ENCODE measurements at places on chromosomes 1 and 21.

DNA sequence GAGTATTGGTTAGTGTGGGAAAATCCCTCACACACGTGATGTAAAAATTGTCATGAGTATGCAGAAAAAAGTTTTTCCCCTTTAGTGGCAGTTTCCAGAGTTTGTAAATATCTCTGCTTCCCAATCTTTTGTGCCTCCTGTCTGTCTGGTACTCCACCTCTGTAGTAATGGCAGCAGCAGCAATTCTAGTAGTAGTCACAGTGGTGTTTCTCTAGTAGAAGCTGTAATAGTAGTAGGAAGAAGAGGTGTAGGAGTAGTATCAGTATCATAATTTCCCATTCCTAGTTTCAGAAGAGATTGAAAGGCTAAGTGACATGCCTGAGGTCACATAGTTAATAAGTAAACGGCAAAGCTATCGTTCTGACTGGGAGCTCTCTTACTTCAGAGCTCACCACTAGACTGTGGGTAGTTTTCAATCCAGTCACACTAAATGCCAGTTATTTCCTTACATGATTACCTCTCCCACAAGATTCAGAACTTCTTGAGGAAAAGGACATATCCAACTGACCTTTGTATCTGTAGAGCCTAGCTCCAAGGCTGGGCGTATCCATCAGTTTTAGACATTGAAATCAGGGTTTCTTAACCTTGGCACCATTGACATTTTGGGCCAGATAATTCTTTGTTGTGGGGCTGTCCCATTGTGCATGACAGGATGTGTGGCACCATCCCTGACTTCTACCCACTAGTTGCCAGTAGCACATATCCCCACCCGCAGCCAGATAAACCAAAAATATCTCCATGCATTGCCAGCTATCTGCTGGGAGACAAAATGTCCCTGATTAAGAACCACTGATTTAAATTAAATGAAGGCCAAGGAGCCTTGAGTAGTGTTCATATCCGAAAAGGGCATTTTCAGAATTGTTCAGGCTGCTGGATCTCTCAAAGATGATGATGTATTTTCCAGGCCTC is 135.9 kb downstream of the FGGY start:
- no peak for ATAC-seq

GRCh38 chr1:6774381-6774780 is 10.9 kb upstream of the CAMTA1 start:
- ATAC-seq, result no peak

DNA sequence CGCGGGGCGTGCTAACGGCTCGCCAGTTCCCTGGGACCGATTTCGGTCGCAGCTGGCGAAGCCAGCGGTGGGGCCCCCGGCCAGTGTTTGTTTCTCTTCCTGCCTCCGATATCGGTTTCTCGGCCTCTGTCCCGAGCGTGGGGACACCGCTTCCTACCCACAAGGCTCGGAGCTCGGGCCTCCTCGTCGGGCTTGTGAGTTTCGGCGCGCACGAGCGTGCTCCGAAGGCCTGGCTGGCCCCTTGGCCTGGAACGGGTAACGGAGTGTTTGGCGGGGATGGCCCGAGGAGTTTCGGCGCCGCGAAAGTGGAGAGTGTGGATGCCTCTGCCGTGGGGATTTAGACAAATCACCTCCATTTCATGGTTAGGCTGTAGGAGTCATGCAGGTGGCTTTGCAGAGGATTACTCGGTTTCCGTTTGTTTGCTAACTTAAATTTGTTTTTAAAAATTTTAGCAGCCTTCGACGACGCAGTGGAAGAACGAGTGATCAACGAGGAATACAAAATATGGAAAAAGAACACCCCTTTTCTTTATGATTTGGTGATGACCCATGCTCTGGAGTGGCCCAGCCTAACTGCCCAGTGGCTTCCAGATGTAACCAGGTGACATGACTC is 559 bp downstream of the RBBP4 start:
- peak; percentile 1 for ATAC-seq

DNA sequence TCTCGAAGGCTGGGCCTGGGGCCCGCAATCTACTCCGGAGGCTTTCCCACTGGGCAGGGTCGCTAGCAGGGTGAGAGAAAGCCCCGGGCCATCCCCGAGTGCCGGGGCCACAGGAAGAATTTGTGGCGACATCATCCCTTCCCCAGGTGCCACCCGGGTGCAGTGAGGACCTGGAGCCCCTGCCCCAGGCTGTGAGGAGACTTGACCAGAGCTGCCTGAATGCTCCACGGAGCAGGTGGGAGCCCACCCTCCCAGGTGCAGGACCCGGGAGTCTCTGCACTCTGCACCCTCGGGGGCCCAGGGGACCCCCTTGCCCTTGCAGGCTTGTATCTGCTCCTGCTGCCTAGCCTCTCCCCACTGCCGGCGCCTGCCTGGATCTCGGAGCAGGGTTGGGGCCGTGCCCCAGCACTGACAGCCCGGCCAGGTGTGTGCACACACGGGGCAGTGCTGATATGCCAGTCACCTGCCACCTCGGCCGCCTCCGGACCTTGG is 67.5 kb upstream of the RGS7 start:
- ATAC-seq, result no peak

DNA sequence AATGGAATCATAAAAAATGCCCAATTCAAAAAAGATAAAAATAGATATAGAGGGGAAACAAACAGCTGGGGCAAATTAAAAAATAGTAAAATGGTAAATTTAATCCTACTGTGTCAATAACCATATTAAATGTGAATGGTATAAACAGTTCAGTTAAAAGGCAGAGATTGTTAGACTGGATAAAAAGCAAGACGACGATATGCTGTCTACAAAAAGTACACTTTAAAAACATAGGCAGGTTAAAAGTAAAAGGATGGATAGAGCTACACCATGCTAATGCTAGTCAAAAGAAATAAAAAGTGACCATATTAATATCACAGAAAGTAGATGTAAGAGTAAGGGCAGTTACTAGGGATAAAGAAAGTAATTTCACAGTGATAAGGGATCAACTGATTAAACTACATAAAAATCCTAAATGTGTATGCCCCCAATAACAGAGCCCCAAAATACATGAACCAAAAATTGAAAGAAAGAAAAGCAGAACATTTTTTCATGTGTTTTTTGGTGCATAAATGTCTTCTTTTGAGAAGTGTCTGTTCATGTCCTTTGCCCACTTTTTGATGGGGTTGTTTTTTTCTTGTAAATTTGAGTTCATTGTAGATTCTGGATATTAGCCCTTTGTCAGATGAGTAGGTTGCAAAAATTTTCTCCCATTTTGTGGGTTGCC is 27.4 kb downstream of the MORN1 start:
- ATAC-seq, result no peak

DNA sequence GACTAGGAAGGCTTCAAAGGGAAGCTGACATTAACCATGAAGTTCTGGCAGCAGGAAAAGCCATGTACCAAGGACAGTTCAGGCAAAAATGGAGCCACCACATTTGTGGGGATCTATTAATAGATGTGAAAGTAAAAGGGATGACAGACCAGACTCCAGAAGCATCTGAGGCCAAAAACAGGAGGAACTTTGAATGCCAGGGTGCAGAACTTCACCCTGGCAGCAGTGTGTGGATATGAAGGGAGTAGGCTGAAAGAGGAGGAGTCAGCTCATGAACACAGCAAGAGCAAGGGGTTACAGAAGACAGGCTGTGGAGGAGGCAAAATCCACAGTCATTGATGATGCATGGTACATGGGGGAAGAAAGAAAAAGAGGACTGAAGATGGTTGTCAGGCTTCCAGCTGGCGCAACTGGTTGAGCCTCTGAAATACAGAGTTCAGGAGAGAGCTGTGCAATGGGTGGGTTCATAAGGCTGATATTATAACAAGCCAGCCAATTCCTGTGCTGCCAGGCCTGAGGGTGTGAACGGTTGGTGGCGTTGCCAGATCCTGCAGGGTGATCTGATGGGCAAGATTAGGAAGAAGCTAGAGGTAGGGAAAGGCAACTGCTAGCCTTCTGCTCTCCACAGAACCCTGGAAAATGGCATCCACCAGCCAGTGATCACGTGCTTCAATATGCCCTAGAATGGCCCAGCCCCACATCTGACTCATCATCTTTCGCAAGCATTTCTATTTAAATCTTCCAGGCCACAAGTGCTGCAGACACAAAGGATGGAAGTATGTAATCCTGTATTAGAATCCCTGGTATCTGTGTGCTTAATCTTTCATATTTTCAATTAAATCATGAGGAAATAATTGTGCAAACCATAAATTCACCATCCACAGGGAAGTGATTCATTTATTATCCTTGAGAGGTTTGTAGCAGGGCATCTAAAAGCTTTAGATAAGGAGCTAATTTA is 81.9 kb downstream of the SLC25A24 start:
- ATAC-seq, result no peak

All from gastroesophageal sphincter (tissue), 4 donors.